ENCODE measurements at places on chromosomes 2 and 18. TPM values are rescaled to one million over a fixed set of nuclear protein-coding genes. Genes with fewer than 3 reads are reported as not detected.

The SPATA3 gene
- 0.23 TPM for total RNA-seq

The CNNM4 gene
- 7.1 TPM for total RNA-seq

The HOXD13 gene
- 1.2 TPM for total RNA-seq

The KCNG3 gene
- 0.98 TPM for total RNA-seq

The NEB gene
- 3.1 TPM for total RNA-seq

The GAL3ST2 gene
- 0.42 TPM for total RNA-seq

The CERKL gene
- total RNA-seq = 3.7 TPM

- no peak for ATAC-seq
Observed at GRCh38 chr18:53567929-53568574, 656.4 kb downstream of the MBD2 start.

GRCh38 chr2:238080518-238080917 lies 19.6 kb upstream of the ESPNL start:
- no peak for ATAC-seq

GRCh38 chr2:106192752-106193689 lies 1.1 kb downstream of the UXS1 start:
- peak; percentile 37 for ATAC-seq

DNA sequence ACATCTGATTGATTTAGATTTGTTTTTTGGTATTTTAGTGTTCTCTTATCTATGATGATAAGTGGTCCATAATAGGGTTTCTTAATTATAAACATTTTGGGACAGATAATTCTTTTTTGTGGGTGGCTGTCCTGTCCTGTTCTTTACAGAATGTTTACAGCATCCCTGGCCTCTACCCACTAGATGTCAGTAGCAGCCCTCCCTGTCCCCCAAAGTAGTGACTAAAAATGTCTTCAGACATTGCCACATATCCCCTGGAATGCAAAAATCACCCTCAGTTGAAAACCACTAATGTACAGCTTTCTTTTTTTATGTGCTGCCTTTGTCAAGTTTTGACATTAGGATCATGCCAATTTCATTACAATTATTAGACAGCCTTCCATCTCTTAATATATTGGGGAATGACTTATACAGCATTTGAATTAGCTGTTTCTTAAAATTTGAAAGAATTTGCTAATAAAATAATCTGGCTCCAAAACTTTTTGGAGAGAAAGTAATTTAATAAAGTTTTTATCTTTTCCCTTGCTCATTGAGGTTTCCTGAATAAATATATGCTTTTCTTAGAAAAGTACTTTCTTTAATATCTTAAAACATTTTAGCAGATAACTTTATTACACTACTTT lies 19.5 kb downstream of the WIPF1 start:
- ATAC-seq = no peak

- no peak for ATAC-seq
Observed at GRCh38 chr2:233821709-233822100, 32.6 kb downstream of the HJURP start.

GRCh38 chr2:230738391-230738811 lies 25.8 kb downstream of the CAB39 start:
- peak; percentile 23 for ATAC-seq

DNA sequence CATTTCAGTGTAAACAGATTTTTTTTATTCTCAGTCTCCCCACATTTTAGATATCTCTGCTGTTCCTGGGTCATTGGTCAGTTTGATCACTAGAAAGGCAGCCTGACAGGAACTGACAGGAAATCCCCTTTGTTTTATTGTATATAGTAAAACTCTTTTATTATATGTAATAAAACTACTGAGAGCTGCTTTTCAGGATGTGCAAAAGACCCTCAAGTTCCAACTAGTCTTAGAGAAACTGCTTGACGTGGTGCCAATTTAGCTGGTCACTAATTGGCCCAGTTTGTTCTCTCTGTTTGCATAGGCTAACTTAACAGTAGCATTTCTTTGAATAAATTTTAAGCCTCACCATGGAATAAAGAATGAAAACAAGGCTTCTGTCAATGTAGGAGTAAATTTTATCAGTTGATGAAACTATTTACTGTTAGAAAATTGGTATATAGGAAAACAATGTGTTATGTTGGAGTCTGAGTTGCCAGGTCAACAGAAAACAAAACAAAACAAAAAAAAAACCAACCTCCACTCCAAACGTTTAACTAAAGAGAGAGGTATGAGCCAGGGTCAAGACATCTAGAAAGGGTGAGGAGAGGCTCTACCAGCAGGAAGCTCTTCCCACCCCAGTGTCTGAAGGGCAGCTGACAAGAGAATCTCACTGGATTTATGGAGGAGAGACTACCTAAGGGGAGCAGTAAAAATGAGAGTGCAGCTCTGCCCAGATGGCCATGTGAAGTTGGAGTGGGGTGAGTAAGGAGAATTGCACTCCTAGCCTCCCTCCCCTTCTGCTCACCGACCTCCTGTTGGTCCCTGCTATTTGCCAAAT lies 184.6 kb downstream of the ST6GAL2 start:
- ATAC-seq = no peak

DNA sequence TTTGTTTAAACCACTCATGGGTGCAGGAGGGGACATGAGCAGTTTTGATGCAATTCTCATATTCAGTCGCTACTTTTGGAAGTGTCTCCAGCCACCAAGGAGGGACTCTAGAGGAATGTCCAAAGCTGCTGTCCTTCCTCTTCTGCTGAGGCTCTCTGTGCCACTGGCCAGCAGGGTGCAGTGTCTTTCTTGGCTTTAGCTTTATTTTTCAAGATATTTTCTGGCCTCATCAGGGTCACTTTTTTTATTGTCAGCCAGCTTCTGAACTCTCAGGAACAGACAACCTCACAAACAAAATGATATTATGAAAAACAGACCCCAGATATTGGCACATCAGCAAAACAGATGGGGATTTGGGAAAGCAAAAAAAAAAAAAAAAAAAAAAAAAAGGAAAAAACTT lies 289.3 kb upstream of the ZSWIM2 start:
- ATAC-seq = no peak

DNA sequence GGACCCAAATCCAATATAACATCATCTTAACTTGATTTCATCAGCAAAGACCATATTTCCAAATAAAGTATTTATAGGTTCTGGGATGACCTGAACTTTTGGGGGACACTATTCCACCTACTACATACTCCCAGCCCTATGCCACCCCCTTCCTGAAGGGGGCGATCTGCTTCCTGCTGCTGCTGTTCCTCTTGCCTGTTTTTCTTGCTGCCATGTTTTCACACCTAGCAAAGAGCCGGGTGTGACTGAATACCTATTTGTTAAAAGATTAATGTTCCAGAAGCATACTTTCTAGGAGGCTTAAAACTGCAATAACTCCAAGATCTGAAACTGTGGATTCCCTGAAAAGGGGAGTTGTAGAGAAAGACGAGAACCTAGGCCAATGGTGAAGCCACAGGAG lies 89.7 kb downstream of the ICOS start:
- ATAC-seq = no peak

DNA sequence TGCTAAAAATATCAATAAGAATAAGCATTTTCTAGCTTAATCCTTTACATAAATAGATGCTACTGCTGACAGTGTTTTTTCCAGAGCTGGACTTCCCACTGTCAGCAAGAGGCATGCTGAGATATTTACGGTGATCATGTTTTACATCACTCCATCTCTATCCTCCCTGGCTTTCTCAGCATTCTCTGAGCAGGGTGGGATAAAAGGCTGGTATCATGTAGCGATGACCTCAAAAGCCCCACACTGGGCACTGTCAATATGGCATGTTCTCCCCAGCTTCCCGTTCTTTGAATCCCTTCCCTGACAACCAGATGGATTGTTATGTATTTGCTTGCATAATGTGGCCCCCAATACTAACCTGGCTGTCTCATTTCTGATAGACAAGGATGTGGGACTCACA lies 83.2 kb upstream of the EPHA4 start:
- no peak for ATAC-seq

- no peak for ATAC-seq
Observed at GRCh38 chr18:35494251-35495220, 3.2 kb downstream of the INO80C start.

- no peak for ATAC-seq
Observed at GRCh38 chr2:31467426-31467825, 52.9 kb upstream of the XDH start.

GRCh38 chr18:78627551-78628346 lies 351.9 kb upstream of the SALL3 start:
- no peak for ATAC-seq

- no peak for ATAC-seq
Observed at GRCh38 chr18:73316513-73316912, 448.7 kb upstream of the NETO1 start.

- ATAC-seq = no peak
Observed at GRCh38 chr18:28478531-28478930, 301.6 kb upstream of the CDH2 start.

DNA sequence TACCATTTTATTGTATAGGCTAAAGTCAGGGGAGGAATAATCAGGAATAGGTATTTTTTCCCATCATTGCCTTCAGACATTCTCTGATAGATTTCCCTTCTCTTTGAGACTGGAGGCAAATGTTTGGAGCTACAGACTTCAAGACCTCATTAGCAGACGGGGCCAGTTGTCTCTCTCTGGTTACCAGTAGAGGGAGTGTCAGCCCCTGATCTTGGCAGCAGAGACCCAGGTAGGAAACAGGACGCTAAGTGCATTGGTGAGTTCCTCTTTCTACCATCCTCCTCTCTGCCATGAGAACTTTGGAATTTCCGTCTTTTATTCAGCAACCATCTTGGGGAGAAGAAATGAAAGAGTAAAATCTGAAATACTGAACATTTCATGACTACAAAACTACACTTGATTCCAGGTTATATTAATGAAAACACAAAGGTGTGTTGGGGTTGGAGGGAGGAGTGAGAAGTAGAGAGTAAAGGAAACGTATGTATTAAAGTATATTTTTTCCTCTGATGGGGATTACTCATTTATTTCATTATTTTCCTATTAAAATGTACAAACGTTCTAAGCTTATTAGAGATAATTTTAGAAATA lies 186.2 kb upstream of the GCFC2 start:
- ATAC-seq = peak; percentile 96

- no peak for ATAC-seq
Observed at GRCh38 chr2:158953454-158953853, 15.0 kb upstream of the TANC1 start.

DNA sequence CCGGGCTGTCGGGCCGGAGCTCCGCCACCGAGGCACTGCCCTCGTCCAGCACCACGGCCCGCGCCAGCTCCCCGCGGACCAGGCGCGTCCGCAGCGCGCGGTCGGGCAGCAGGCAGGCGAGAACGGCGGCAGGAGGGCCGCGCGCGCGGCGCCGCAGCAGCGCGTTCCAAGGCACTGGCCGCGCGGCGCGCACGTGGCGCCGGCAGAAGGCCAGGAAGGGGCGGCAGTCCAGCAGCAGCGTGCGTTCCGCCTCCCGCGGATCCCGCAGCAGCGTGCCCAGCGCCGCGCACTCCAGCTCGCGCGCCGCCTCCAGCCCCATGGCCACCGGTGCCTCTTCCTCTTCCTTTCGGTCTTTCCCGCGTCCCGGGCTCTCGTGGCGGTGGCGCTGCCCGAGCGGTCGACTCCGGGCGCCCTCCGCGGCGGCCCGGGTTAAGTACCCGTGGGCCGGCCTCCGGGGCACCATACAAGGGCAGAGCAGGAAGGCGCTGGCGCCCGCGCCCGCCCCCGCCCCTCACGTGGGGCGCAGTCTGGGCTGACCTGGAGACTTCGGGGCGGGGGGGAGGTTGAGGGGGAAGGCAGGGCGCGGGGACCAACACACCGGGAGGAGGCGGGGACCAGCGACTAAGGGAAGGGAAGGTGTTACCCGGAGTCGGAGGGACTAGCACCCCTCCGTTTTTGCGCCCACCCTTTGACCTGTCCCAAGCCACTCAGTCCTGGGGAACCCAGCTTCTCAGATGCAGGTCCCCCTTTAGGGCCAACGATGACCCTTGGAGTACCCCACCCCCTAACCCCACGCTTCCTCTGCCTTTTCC lies at the start of gene DUSP2:
DUSP2 (minus strand) TSS at position 405 of the 812 bp plus-strand sequence; CDS start at position 319, 86 bp downstream.
- peak; percentile 78 for ATAC-seq

DNA sequence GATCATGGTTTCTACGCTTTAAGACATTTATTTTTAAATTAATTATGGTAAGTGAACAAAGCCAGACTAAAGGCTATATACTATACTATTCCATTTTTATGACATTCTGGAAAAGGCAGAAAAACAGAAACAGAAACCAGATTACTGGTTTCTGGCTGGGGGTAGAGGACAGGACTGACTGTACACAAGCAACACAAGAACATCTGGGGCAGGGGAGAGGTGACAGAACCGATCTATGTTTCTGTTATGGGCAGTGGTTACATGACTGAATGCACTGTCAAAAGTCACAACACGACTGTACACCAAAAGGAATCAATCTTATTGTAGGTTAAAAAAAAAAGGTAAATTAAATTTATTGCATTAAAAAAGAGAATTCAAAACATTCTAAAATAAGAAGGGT lies 64.7 kb downstream of the PTPN2 start:
- ATAC-seq = no peak

GRCh38 chr2:119475225-119475856 lies 43.7 kb downstream of the TMEM37 start:
- ATAC-seq = no peak

DNA sequence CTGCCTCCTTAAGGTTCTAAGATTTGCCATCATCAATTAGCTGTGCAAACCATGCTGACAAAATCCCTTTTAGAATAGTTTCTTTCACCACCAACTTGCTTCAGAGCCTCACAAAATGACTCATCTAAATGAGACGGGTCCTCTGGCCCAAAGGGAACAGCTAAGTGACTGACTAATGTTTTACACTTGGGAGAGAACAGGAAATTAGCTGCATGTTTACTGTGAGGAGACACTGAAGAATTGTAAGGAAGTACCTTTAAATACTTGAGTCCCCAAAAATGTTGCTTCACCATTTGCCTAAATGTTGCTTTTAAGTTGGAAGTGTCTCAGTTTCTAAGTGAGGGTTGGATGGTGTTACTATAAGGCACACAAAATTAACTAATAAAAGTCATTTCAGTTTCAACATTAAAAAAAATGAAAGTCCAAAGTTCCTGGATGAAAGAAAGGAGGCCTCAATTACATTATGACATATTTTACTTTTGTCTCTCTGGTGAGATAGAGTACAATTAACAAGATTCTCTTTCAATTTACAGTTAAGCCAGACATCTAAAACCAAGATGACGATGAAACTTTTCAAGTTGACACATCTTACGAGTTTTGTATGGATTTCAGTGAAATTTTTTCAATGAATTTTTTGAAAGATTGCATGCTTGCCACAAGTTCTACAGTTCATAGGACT lies 229.1 kb upstream of the FN1 start:
- ATAC-seq = no peak

DNA sequence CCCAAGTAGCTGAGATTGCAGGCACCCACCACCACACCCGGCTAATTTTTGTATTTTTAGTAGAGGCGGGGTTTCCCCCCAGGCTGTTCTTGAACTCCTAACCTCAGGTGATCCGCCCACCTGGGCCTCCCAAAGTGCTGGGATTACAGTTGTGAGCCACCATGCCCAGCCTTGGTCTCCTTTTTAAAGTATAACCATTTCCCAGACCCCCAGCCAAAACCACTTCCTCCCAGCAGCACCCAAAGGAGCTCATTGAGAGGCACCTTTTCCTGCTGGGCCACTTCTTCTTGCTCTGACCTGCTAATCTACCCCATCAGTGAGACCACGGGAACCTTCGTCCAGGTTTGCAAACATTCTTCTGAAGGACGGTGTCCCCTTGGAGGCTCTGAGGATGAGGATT lies 69.9 kb downstream of the INPP5D start:
- no peak for ATAC-seq

GRCh38 chr2:219997341-219997851 lies 370.0 kb downstream of the SLC4A3 start:
- peak; percentile 66 for ATAC-seq

GRCh38 chr2:221109552-221109951 lies 462.6 kb downstream of the EPHA4 start:
- ATAC-seq = no peak
